ENCODE measurements at places on chromosomes 13 and 19.

- no peak for DNase-seq
Observed at GRCh38 chr19:1469255-1470054, 9.6 kb downstream of the C19orf25 start.

DNA sequence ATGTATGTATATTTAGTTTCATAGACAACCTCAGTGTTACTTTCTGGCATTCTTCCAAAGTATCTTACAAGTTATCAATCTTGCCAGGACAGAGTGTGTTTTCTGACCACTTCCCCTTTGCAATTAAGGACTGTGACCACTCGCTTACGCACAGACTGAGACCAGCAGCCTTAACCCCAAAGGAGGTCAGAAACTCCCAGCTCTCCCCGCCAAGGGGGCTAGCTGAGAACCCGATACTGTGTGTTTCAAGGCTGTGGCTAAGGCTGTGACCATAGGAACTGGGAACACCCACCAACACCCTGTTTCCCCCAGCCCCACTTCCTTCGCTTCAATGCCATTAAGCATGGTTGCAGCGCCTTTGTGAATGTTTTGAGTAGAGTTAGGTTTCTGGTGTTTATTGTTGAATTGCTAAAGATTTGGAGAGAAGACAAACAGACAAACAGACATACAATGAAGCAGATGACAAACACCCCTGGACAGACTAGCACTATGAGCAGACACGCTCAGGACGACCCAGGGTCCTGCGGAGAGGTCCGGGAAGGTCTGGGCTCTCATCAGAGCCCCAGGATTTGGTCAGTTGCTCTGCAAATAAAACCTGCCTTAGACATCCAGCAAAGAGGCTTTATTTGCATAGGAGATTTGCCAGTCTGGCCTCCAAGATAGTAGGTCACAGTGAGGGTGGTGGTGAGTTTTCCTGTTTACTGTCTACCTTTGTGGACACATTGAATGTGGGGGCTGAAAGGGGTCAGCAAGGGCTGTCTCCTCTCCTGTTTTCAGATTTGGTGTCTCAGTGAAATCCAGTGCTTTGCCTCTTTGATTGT lies 25.0 kb upstream of the TNFSF11 start:
- no peak for DNase-seq

GRCh38 chr13:49410006-49410405 lies 33.9 kb downstream of the CAB39L start:
- DNase-seq, result no peak

- no peak for DNase-seq
Observed at GRCh38 chr13:95752677-95753076, 75.7 kb downstream of the DNAJC3 start.

DNA sequence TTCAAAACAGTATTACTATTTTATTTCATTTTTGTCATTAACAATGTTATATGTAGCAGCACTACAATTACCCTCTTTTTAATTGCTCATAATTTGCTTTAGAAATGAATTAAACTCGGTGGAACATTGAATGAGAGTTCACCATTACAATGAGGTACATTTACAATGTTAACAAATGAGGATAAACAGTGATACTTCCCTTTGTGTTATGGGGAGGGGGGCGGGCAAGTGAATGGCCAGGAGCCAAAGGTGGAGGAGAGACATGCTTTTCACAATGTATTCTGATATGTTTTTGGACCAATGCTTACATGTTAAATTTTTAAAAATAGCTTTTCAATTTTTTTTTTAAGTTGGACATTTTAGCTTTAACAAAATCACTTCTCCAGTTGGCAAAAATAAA lies 34.2 kb downstream of the NALCN start:
- no peak for DNase-seq

- no peak for DNase-seq
Observed at GRCh38 chr13:63910511-63910910, 2494.9 kb upstream of the PCDH20 start.

- DNase-seq, result no peak
Observed at GRCh38 chr19:15184776-15185175, 16.0 kb downstream of the NOTCH3 start.

DNA sequence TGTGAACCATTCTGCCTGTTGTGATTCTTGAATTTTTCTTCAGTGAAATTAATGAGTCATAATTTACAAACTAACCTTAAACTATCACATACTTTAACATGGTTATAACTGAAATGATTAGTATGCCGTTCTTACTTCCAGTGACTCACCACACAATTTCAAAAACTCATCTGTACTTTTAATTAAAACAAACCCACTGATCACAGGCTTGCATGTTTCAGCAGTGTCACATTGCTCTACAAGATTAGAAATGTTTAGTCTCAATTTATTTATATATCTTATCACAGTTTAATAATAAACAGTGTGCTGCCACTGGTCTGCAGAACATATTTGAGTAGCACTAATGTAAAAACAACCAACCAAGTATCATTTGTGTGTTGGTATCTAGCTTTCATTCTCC lies 2227.9 kb upstream of the PCDH20 start:
- no peak for DNase-seq

DNA sequence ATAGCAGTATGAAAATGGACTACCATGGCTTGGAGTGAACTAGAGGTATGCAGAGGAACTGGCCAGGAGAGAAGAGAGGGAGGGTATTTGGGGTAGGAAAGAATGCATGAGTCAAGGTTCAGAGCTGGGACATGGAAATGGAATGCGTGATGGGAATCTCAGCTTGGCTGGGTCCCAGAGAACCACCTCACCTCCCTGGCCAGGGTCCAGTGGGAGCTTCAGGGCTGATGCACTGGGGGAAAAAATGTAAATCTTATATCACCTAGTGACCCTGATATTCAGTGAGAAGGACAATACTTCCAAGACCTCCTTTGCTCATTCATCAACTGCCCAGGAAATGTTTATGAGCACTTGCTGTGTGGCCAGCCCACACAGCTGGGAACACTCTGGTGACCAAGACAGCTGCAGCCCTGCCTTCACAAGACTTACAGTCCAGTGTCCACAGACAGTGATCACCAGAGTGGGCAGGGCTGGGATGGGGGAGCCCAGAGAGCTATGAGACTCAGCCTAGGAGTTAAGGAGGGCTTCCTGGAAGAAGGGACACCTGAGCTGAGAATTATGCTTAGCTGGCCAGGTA lies 12.8 kb downstream of the IGSF23 start:
- DNase-seq, result no peak

DNA sequence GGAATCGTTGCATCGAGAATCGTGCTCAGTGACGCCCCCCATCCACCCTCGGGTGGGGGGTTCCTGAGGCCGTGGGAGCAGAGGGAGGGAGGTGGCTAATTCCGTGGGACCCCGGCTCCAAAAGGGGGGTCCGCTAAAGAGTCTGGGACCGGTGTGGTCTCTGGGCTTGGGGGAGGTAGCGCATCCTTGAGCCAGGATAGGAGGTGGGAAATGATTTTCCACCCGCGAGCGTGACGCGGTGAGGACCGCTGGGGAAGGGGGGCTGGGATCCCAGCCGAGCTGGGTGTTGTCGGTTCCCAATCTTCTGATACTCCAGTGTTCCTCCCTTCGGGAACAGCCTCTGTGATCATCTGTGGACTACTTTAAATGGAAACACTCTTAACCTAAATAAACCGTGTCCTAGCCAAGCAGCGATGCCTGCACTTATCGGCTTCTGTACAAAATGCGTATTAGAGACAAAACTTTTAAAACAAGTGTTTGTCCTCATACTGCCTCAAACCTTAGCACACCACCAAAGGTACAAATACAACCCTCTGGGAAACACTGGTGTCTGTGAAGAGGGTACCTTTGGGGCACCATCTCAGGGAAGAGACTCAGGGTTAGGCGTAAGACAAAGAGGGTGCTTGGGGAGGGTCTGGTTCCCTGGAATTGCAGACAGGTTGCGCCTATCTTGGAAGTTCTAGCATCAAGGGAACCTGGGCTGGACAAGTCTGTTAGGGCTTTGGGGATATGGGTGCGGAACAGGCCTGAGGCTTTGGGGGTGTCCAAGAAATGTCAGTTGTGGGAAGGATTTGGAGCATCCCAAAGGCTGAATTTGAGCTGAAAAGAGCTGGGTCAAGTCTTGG lies 16.0 kb downstream of the KCNC3 start:
- no peak for DNase-seq

DNA sequence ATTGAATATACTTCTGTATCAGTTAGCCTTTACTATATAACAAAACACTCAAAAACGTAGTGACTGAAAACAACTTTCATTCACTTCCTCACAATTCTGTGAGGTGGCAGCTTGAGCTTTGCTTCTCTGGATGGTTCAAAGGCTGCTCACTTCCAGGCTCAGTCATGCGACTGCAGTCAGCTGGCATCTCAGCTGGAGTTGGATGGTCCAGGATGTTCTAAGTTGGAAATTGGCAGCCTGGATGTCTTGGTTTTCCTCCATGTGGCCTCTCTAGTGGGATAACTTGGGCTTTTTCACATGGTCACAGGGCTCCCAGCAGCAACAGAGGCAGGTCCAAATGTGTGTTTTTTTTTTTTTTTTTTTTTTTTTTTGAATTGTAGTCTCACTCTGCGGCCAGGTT lies 204.4 kb downstream of the LACC1 start:
- no peak for DNase-seq

- peak; percentile 30 for DNase-seq
Observed at GRCh38 chr13:51158880-51159518, 47.9 kb upstream of the C13orf42 start.

DNA sequence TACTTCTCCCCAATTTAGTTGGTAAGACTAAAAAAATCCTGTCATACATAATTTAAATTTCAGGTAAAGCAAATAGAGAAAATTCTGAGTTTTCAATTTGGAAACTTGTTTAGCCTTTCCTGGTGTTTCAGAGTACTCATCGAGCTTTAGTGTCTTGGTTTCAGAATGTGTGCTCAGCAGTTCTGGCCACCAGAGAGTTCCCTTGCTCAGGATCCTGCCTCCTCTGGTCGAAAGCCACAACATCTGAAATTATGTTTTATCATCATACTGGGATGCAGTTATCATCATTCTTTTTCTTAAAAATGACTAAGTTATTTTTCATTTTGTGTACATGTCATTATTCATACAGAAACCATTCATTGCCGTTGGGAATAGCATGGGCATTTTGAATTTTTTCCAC lies 263.2 kb upstream of the SPRY2 start:
- DNase-seq, result no peak

DNA sequence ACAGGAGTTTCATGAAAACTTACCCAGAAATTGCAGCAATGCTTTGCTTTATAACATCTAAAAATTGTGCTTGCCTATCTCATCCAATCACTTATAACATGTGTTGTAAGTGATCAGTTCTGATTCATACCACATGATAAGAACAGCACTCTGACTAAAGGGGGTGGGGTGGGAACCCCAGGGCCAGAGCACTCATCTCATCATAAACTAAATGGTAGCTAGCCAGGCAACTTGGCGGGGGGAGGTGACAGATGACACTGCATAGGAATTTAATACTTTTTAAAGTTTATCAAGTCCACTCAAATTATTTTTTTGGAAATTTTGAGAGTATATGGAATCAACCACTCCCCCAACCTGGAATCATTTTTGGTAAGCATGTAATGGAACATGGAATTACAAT lies 42.1 kb downstream of the FOXO1 start:
- DNase-seq, result no peak

GRCh38 chr13:89628567-89628966 lies 1718.9 kb upstream of the MIR17HG start:
- no peak for DNase-seq

DNA sequence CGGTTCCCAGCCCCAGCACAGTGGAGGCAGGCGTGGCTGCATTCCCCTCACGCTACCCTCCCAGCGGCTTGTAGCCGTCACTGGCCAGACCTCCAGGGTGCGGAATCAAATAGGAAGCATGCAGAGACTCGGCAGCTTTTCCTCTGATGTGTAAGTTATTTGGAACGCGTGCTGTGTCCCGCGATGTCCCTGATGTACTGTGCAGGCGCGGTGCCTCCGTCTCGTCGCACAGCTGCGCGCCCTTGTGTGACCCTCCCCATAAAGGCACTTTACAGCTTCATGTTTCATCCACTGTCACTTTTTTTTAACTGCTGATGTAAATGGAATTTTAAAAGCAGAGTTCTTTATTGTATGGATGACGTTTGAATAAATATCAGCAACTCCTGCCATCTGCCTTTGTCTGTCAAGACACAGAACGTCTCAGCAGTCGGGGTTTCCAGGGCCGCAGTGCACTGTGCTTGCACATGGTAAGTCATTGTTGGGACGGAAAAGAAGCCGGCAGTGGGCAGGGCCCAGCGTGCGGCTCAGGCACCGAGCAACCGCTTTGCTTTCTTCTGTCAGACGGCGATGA lies 7.3 kb upstream of the F7 start:
- DNase-seq, result no peak

- no peak for DNase-seq
Observed at GRCh38 chr13:31367410-31367809, 167.6 kb downstream of the B3GLCT start.

DNA sequence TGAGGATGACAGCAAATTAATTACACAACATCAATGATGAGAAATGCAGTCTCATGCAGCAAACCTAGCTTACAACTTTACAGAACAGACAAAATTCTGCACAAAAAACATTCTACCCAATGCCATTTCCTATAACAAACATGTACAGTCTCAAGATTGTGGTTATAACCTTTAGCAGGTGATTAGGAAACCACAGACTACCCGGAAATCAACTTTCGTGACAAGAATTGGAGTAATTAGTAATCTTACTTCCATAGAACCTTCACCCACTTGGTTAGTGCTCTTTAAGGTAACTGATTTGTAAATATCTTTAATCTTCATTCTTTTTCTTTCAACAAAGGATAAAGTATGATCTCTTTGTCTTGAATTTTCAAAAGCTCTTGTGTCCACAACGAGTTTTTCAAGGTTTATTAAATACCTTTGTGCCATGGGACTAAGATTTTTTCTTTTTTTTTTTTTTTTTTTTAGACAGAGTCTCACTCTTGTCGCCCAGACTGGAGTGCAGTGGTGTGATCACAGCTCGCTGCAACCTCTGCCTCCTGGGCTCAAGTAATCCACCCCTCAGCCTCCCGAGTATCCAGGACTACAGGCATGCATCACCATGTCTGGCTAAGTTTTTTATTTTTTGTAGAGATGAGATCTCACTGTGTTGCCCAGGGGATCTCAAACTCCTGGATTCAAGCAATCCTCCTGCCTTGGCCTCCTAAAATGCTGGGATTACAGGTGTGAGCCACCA lies 78.8 kb downstream of the MAP4K1 start:
- no peak for DNase-seq

- no peak for DNase-seq
Observed at GRCh38 chr13:41306271-41307145, 4.6 kb upstream of the NAA16 start.

DNA sequence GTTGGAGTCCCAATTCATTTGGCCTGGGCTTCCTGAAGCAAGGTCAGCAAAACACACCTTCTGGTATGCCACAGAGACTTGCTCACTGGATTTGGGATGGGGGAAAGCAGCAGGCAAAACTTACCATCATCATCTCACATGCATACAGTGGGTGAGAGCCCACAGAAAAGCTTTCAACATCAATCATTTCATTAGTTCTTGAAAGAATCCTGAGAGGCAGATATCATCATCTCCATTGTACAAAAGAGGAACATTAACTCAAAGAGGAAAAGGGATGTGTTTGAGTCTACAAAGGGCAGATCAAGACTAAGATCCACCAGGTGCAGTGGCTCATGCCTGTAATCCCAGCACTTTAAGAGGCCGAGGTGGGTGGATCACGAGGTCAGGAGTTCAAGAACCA lies 6.4 kb downstream of the WDR87 start:
- no peak for DNase-seq

- DNase-seq, result no peak
Observed at GRCh38 chr19:55270172-55270942, 9.6 kb downstream of the HSPBP1 start.
